ENCODE measurements at places on chromosomes 1 and 21.

DNA sequence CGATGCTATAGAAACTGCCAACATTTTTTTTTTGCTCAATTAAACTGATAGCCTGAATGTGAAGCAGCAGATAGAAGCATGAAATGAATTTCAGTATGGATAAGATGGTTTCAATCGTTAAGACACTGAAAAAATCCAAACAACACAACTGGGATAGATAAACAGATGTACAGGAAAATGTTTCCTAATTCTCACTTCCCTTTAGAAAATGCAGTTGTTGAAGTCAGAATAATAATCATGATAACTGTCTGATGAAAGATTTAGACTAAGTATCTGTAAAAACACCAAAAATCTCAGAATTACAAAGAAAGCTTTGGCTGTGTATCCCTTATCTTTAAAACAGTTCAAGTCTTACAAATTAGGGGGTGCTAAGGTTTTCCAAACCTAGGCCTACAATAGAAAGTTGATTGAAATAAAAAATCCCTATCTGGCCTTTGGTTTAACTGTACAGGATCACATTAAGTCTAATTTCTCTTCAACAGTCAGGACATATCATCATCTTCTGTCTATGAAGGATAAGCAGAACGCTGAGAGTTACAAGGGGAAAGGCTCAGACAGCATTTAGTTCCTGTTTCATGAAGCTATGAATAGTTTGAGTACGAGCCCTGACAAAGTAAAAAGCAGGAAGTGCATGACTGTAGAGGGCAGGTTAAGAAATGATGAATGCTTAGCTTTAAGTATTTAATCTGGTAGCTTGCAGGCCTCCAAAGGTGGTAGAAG lies 203.2 kb downstream of the APP start:
- DNase-seq = no peak

DNA sequence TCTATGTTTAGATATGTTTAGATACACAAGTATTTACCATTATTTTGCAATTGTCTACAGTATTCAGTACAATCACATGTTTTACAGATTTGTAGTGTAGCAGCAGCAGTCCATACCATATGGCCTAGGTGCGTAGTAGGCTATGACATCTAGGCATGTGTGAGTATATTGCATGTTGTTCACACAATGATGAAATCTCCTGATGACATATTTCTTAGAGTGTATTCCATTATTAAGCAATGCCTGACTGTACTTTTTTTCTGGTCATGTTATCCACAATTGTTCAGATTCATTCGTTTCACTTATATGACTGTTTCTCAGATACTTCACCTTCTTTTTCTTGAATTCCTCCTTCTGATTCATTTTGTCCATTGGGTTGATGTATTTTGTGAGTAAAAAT lies 9.9 kb upstream of the BACE2 start:
- no peak for DNase-seq

DNA sequence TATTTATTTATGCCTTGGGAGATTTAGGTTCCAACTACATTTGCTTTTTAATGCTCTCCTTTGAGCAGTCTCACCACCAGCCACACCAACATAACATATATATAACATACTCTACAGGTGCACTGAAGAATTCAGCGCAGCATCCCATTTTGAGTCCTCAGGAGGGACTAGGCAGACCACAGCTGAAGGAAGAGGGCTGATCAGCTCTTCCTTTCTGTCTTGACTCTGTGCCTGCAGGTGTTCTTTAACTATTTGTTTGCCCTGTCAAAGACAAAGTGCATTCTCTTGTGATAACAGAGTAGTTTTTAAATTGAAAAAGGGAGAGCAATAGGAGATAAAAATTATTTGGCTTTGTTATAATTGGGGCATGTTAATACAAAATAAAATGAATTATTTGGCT lies 17.0 kb downstream of the HIPK1 start:
- DNase-seq = no peak

DNA sequence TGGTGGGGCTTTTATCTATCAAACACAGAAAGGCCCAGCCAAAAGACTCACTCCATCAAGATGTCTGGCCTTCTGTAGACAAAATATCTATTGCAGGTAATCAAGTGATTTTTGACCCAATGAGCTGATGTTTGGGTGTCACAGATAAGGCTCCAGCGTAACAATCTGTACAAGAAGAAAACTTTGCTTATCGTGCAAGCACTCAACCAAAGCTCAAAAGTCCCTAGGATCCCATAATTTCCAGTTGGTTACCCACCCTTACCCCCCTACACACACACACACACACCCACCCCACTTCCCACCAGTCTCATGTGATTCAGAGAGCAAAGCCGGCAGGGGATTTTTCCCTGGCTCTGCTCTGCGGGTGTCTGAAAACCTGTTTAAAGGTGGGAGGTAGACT lies 5.8 kb downstream of the ITPKB start:
- no peak for DNase-seq

GRCh38 chr1:230772457-230773395 lies 25.5 kb downstream of the CAPN9 start:
- DNase-seq = no peak

DNA sequence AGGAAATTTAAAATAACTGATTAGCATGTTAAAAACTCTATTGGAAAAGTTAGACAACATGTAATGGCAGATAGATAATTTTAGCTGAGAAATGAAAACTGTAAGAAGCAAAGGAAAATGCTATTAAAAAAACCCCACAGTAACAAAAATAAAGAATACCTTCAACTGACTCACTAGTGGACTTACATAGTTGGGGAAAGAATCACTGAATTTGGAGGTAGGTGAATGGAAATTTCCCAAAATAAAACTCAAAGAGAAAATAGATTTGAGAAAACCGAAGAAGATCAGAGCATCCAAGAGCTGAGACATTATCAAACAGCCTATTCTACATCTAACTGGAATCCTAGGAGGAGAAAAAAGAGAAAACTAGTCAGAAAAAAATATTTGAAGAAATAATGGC lies 34.7 kb downstream of the PDE4B start:
- no peak for DNase-seq
